ENCODE measurements at places on chromosomes 13 and 19.

- DNase-seq: no peak
Measured at GRCh38 chr13:105719859-105720258, 815.6 kb downstream of the EFNB2 start.

- no peak for DNase-seq
Measured at GRCh38 chr13:80840316-80840976, 499.5 kb upstream of the SPRY2 start.

DNA sequence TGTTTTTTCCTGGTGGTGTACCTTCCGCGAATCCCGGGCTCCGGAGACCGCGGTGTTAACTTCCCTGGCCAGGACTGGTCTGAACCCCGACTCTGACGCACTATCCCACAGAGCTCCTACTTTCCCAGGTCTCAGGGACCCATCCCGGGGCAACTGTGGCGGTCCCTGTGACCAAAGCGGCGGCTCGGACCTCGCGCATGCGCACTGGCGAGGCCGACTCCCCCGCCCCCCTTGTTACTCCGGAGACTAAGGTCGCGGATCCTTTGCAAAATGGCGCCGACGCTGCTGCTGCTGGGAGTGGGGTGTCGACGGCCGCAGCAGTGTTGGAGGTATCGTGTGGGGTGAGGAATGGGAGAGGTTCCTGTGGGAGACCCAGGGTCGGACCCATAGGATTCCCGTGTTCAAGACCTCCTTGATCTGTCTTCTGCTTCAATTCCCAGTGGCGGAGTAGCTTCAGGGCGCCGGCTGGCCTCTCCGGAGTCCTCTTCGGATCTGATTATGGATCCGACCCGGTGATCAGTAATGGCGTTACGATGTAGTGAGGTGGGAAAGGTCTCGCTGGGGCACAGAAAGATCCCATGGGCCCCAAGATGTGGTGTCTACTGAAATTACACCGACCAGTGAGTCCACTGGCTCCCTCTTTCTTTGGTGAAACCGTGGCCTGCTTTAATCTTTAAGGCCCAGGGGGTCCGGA, 66.6 kb upstream of the ZNF527 start:
- DNase-seq: no peak

DNA sequence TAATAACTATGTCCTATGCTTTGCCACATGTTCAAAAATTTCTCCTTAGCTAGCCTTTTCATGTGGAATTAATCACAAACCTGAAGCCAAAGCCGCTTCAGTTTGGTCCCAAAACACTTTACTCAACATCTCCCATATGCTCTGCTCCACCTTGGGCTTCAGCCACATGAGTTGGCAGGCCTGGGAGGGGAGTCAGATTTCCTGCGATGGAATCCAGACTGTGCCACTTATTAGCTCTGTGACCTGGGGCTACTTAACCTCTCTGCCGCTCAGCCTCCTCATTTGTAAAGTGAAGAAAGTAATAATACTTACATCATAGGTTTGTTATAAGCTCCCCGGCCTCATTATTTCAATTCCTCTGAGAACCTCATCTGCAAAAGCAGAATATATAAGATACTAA, 272.0 kb downstream of the LMO7 start:
- no peak for DNase-seq

DNA sequence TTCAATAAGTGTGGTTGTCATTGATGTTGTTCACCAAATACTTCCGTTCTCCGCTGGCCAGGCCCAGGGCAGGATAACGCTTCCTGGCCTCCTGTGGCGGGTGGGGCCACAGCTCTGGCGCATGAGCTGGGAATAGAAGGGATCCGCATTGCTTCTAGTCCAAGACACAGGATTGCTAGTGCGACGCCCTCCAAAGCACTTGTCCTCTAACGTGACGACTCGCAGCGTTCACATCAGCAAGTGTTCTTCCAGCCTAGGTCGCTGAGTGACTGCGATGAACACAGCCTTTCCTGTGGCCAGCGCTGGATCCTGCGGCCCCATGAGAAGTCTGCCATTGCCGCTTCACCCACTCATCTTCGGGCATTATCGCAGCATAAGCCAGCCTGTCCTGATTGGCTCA, 39.4 kb downstream of the VSTM2B start:
- DNase-seq: no peak

DNA sequence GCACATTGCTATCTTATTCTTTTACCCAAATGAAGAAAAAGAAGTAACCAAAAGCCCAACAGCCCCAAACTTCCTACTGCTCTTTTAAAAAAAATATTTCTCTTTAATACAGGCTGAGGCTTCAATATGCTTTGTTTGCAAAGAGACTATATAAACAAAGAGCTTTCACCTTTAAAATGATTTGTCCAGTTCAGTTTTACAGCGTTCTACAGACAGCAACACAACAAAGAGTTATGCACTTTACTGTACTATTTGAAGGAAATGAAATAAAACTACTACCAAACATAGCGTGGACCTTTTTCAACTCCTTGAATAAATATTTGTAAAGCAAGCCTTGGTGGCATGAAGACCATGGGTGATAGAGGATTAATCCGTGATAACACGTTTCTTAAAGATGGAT, 151.2 kb downstream of the FGF9 start:
- DNase-seq: no peak

- no peak for DNase-seq
Measured at GRCh38 chr19:58209577-58209976, 19.1 kb upstream of the ZNF544 start.

DNA sequence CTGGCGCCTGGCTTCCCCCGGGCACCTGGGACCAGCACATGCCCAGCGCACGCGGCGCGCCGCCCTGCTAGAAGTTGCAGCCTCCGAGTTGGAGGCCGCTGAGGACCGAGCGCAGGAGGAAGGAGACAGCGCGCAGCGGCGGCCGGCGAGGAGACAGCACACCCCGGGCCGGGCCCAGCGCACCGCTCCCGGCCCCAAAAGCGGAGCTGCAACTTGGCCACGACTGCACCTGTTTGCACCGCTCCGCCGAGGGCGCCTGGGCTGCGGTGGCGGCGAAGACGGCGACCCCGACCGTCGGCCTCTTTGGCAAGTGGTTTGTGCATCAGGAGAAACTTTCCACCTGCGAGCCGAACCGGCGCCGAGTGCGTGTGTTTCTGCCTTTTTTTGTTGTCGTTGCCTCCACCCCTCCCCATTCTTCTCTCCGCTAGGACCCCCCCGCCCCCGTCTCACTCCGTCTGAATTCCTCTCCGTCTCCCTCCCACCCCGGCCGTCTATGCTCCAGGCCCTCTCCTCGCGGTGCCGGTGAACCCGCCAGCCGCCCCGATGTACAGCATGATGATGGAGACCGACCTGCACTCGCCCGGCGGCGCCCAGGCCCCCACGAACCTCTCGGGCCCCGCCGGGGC, at the start of gene SOX1:
TSS of gene SOX1 (plus strand) at position 34 of the 626 bp plus-strand sequence. CDS start at position 544, 510 bp downstream.
- no peak for DNase-seq

DNA sequence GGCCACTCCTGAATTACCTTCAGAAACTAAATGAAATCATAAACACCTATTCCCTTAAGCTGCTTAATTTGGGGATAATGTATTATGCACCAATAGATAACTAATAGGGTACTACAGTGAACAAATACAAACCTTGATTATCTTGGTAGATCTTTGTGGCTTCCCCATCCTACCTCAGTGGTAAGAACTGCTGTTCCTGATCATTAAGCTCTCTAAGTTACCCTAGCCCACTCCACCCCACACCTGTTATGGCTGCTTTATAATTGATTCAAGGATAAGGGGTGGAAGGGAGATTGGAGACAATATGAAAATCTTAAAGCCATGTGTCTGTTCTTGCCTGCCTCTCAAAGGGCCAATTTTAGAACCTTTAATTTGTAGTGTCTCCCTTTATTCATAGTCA, 121.2 kb downstream of the LMO7 start:
- no peak for DNase-seq

GRCh38 chr19:50051964-50052363, 26.2 kb downstream of the ZNF473 start:
- DNase-seq: no peak

DNA sequence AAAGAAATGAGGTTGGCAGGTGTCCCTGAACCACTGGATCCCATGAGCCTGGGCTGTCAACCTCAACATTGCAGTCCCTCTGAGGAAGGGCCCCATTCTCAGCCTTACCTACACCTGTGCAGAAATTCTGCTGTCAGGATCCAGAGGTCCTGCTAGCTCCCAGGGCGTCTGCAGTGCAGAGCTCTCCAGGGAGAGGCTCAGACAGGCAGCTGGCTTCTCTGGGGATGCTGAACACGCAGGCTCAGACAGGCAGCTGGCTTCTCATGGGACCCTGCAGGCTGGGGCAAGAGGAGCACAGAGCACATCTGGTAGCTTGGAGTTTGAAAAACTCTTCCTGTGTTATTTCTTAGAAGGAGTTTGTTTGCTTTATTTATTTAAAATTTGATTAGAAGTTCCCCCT, 50.9 kb downstream of the TMEM255B start:
- DNase-seq: no peak

DNA sequence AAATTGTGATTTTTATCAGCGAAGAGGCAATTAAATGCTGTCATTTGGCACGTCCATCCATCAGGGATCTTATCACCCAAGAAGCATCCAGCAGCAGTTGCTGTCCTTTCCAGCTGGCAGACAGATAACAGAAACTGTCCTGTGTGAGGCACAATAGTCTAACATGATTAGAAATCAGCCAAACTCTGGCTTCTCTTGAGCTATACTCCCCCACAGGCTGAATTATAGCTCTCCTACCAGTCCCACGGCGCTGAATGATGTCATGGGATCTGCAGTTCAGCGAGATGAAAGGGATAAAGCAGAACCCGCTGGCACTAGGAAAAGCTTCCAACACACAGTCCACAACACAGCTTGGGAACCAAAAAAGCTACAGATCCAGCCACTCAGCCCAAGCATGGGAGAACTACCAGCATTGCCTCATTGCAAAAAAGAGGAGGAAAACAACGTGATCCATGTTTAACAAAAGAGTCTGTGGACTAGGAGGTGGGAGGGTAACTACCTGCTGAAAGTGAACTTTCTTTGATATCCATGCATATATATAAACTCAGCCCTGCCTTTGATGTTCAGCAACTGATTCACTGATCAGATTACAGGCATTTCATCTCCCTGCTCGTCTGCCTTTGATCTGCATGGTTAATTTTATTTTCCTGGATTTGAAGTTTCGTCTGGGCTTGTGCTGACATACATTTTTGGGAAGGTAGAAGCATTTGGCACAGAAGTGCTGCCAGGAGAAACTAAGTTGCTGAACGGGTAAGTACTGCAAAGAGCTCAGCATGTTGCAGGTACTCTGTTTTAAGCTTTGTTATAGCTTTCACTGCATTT, at the start of gene TNFRSF19:
TSS of gene TNFRSF19 (plus strand) at position 314 of the 822 bp plus-strand sequence. CDS start 19,772 bp downstream, outside the sequence.
- DNase-seq: no peak

DNA sequence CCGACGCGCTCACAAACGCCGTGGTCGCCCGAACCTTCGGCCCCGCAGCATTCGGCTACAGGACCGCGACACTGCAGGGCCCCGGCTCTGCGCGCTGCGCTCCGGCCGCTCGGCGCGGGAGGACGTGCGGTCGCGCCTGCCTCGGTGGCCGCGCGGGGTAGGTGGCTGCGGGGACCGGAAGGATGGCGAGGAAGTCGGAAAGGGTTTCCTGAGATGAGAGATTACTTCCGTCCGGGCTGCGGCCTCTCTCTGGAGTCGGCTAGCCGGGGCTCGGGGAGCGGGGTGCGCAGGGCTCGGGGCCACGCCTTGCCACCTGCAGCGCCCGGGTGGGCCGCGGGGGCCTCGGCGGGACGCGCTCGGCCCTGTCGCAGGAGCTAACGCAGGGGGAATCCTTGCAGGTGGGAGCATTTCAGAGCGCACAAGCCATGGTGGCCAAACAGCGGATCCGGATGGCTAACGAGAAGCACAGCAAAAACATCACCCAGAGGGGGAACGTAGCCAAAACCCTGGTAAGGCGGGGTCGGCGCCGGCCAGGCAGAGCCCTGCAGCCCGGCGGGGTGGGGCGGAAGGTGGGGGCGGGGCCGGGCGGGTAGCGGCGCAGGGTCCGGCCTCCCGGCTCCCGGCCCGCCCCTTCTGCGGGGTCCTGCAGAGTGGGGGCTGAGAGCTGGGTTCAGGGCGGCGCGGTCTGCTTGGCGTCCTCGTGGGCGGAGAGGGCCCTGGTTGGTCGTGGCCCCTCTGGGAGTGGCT, at the start of gene SERP2:
TSS of gene SERP2 (plus strand) at position 224 of the 747 bp plus-strand sequence. CDS start at position 426, 202 bp downstream.
- no peak for DNase-seq

DNA sequence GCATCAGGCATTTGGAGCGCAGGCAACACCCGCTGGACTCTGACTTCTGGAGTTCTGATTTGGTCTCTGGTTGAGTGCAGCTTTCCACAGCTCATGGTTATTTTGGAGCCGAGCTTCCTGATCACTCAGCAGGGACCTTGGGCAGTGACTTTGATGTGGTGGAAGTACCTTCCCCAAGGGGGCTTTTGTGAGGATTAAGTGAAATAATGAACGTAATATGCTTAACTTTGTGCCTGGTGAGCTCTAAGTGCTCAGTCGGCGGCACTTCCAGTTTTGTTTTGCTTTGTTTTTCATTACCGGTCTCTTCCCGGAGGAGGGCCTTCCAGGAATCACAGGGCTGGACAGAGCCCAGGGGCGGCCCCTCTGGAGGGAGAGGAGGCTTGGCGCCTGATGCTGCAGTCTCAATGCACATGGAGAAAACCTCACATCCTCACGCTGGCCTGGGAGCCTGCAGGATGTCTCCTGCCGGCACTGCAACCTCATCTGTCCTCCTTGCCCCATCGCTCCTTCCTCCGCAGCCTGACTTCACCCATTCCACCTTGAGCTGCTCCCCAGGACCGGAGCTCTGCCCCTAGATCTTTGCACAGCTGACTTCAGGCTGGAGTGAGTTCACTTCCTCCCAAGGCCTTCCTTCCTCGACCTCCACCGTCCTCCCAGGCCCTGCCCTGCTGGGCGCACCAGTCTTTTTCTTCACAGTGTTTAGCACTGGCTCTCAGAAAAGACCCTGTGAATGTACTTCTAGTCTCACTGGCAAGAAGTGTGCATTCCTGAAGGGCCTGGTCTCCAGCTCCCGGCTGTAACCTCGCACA, 1.5 kb downstream of the PLEKHF1 start:
- no peak for DNase-seq

DNA sequence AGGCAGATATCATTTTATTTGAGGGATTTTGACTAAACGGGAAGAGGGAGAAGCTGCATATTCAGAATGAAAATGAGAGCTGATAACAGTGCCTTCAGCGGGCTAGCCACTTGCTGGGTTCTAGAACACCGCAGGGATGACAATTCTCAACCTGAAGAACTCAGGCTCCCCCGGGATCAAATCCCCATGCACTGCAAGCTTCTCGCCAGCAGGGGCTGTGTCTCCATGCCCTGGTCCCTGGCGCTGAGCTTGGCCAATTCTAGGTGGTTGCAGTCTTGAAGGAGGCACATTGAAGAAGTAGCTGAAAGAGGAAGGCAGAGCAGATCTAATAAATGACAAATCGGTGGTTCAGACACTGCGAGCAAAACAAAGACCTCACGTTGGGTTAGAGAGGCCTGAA, 128.7 kb downstream of the UQCRFS1 start:
- DNase-seq: no peak

DNA sequence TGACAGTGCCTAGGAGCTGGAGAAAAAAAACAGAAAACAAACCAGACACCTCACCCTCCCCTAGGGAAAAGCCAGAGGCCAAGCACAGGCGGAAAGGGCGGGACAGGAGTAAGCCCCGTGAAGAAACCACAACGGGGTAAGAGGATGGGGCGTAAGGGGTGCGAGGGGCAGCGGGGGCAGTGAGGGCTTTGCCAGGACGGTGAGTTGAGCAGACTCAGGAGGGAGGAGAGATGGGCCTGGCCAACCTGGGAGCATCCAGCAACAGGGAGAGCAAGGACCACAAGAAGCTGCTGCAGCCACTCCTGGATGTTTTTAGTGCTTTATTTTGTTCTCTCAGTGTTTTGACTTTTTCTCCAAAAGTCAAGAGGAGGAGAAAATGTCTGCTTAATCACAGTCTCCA, 114.1 kb upstream of the SOX1 start:
- no peak for DNase-seq

Data from activated CD4-positive, alpha-beta T cell treated with anti-CD3 and anti-CD28 coated beads, Interleukin-2, amount 50 U/mL, for 48 hours (primary cell).